ENCODE measurements at places on chromosomes 4 and X.

GRCh38 chr4:127778102-127778501 lies 4.0 kb upstream of the HSPA4L start:
- DNase-seq = no peak

DNA sequence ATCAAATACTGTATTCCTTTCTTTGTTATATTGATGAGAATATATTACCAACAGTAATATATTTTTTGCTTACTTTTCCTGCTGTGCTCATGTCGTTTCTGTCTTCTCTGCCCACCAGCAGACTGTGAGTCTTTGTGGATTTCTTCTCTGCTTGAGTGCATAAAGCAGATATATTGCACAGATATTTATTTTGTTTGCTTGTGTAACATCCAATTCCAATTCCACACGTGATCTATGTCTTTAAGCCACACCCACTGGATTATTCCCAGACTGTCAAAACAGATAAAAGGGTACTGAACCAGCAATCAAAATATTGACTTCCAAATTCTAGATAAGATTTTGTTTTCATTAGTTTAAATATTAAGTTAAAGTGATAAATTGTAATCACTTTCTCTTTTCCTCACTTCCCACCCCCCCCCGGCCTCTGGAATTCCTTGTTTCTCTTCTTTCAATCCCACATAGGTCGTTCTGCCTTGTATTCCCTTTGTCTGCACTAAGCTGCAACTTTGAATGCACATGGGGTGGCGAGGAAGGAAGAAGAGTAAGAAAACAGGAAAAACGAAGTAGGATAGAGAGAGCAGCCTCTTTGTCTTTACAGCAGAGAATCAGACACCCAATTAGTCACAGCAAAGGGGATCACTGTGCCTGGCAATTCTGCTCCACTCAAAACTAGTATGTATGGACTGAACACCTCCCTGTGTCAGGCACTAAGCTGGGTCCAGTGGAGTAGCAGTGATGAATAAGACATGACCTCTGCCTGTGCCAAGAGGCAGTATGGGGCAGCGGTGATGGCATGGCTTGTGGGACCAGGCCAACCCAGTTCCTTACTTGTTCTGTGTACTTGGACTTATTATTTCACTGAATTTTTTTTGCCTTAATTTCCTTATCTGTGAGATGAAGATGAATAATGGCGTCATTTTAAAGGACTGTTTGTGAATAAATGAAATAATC lies at the start of gene ADH1B:
ADH1B (minus strand) TSS at position 161 of the 951 bp plus-strand sequence; CDS start at position 91, 70 bp downstream.
- DNase-seq = no peak

DNA sequence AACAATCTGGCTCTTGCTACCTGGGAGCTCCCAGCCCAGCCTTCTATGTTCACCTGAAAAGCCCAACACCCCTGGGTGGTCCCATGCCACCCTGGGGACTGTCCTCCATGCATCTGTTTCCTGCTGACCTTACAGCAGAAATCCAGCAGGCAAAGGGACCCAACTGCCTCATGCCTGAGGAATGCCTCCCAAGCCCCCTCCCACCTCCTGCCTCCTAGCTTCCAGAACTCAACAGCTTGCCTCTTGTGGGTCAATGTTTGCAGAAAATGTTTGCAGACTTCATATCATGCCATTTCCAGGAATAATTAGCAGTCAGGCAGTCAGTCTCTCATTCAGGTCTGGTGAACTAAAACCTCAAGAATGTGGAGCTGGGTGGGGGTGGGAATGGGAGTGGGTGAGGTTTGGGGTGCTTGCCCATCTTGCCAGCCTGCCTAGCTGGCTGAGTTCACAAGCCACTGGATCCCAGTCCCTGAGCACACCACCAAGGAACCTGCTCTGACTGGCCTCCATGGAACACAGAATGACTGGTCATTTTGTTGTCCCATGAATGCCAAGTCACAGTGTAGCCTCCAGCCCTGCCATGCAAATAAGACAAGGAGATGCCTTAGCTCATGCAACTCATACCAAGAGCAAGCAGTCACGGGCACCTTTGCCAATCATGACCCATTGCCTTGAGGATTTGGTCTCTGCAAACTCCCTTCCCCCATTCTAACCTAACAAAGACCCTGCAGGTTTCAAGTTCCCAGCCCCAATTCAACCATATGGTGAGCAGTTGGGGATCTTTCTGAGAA lies 12.1 kb upstream of the PLAC1 start:
- no peak for DNase-seq

- DNase-seq = no peak
Observed at GRCh38 chrX:47360423-47361179, 9.8 kb upstream of the ZNF157 start.

- DNase-seq = no peak
Observed at GRCh38 chr4:85854546-85854945, 379.6 kb downstream of the ARHGAP24 start.
